ENCODE measurements at places on chromosomes 12 and 14. TPM values are rescaled to one million over a fixed set of nuclear protein-coding genes. Genes with fewer than 3 reads are reported as not detected.

The OR10AD1 gene
- total RNA-seq: not detected

The FAR2 gene
- 14.4 TPM for total RNA-seq

The LHX5 gene
- total RNA-seq: not detected

The NDUFB1 gene
- total RNA-seq: 209 TPM

The GZMB gene
- total RNA-seq: not detected

The TUNAR gene
- total RNA-seq: not detected

The COL2A1 gene
- under 0.01 TPM for total RNA-seq

The TAS2R19 gene
- 7.3 TPM for total RNA-seq

The SERPINA4 gene
- total RNA-seq: not detected

The KRT80 gene
- total RNA-seq: 0.38 TPM

The MYF6 gene
- not detected for total RNA-seq

The PTPN6 gene
- total RNA-seq: not detected

The NFKBIA gene
- total RNA-seq: 110 TPM

The SIX1 gene
- 0.38 TPM for total RNA-seq

The TROAP gene
- total RNA-seq: 1.1 TPM

The KRT82 gene
- not detected for total RNA-seq

The AGAP2 gene
- 0.28 TPM for total RNA-seq

The CCDC38 gene
- under 0.01 TPM for total RNA-seq

The ADAMTS20 gene
- total RNA-seq: not detected

The PLEKHD1 gene
- not detected for total RNA-seq

The SLC7A8 gene
- total RNA-seq: 1.4 TPM

The CORO1C gene
- 426 TPM for total RNA-seq

The SLC11A2 gene
- total RNA-seq: 65.1 TPM

Data from regular cardiac myocyte (primary cell).